Ovary (tissue), 10 donors: ENCODE measurements at places on chromosomes 3 and 15.

- no peak for DNase-seq
- no peaks in the 10 kb centered on the region for H3K4me1 ChIP-seq
- no peak overlapping the region for H3K27ac ChIP-seq
- H3K36me3 ChIP-seq: no peaks in the 10 kb centered on the region
These were observed 109.4 kb upstream of the SAMMSON start for GRCh38 chr3:69890084-69890483.

GRCh38 chr3:71754610-71755253, 1.1 kb downstream of the GPR27 start:
- H3K4me1 ChIP-seq: peaks cover 1% of the 10 kb centered on the region
- no peak overlapping the region for H3K27ac ChIP-seq
- no peaks in the 10 kb centered on the region for H3K27me3 ChIP-seq
- H3K36me3 ChIP-seq: no peaks in the 10 kb centered on the region
- peak overlapping the region; percentile 50 for H3K4me3 ChIP-seq

DNA sequence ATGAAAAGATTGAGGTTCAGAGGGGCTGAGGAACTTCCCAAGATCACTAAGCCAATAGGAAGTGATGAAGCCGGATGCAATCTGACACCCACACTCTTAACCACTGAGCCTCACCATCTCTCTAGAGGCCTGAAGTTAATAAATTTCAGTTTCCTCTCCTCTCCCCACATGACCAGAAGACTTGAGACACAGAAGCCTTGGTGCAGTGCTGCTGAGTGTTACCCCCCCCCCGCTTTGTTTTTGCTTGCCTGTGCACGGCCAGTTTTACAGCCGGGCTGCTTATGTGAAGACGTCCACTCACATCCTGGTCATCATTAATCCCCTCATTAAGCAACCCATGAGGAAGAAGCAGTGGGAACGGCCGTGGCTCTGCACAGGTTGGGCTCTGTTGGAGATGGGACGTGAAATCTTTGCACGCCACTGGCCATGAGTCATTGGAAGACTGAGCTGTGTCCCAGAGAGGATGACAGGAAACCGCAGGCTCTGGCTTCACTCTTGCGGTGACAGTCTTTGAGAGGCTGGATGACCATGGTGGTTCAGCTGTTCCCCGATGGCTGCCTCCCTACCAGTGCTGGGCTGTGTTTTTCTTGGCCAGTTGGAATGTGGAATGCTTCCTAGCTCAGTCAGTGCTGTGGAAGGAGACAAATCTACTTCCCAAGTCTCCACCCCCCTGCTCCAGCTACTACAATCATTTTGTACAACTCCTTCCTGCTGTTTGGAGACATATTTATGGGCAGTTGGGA, 232.6 kb upstream of the LRTM1 start:
- no peaks in the 10 kb centered on the region for H3K36me3 ChIP-seq
- DNase-seq: no peak
- no peak overlapping the region for H3K4me3 ChIP-seq
- no peaks in the 10 kb centered on the region for H3K27me3 ChIP-seq

GRCh38 chr15:100759106-100759505, 120.5 kb upstream of the ALDH1A3 start:
- no peaks in the 10 kb centered on the region for H3K27me3 ChIP-seq
- no peaks in the 10 kb centered on the region for H3K4me1 ChIP-seq
- no peak for DNase-seq
- no peak overlapping the region for H3K4me3 ChIP-seq
- H3K27ac ChIP-seq: no peak overlapping the region

- DNase-seq: no peak
- no peaks in the 10 kb centered on the region for H3K4me1 ChIP-seq
- no peaks in the 10 kb centered on the region for H3K36me3 ChIP-seq
- no peak overlapping the region for H3K4me3 ChIP-seq
- no peaks in the 10 kb centered on the region for H3K27me3 ChIP-seq
These were observed 31.6 kb upstream of the UBE2Q2 start for GRCh38 chr15:75811626-75812025.

- no peaks in the 10 kb centered on the region for H3K27me3 ChIP-seq
- no peak overlapping the region for H3K4me3 ChIP-seq
These were observed 64.7 kb downstream of the KLF15 start for GRCh38 chr3:126292318-126293070.

GRCh38 chr3:99910752-99911290, 93.2 kb downstream of the CMSS1 start:
- H3K4me3 ChIP-seq: no peak overlapping the region
- H3K27me3 ChIP-seq: no peaks in the 10 kb centered on the region
- DNase-seq: no peak

GRCh38 chr15:30859091-30859874, 44.4 kb upstream of the FAN1 start:
- no peaks in the 10 kb centered on the region for H3K27me3 ChIP-seq
- no peak for DNase-seq
- H3K27ac ChIP-seq: no peak overlapping the region
- no peak overlapping the region for H3K4me3 ChIP-seq

GRCh38 chr15:77859491-77860060, 217.9 kb downstream of the TBC1D2B start:
- no peak overlapping the region for H3K27ac ChIP-seq
- H3K4me3 ChIP-seq: no peak overlapping the region
- no peaks in the 10 kb centered on the region for H3K27me3 ChIP-seq
- no peaks in the 10 kb centered on the region for H3K4me1 ChIP-seq
- no peaks in the 10 kb centered on the region for H3K36me3 ChIP-seq

- H3K4me1 ChIP-seq: peaks cover 8% of the 10 kb centered on the region
- H3K36me3 ChIP-seq: no peaks in the 10 kb centered on the region
- no peak overlapping the region for H3K27ac ChIP-seq
- no peaks in the 10 kb centered on the region for H3K27me3 ChIP-seq
- DNase-seq: no peak
- no peak overlapping the region for H3K4me3 ChIP-seq
These were observed 7.5 kb downstream of the GOLIM4 start for GRCh38 chr3:168088106-168088720.

- no peaks in the 10 kb centered on the region for H3K4me1 ChIP-seq
- H3K27ac ChIP-seq: no peak overlapping the region
- DNase-seq: no peak
- H3K36me3 ChIP-seq: no peaks in the 10 kb centered on the region
- H3K4me3 ChIP-seq: no peak overlapping the region
These were observed 99.3 kb upstream of the CHRNA7 start for GRCh38 chr15:31930967-31931366.

DNA sequence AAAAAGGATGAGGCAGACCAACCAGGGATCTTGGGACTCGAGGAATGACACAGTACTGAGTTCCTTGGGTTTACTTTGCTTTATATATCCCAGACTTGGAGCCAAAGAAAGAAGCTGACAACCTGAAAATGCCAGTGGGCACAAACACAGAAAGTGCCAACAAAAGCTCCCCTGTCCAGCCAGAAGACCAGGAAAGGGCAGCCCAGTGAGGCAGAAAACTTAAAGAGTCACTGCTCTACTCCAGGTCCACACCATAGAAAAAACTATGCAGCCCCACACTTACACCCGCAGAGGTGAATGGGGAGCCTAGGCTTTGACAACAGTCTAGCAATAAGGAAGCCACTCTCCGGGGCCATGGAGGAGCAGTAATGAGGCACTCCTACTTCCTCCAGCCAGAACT, 80.3 kb downstream of the FLNB start:
- no peaks in the 10 kb centered on the region for H3K27me3 ChIP-seq
- DNase-seq: no peak
- H3K4me3 ChIP-seq: no peak overlapping the region
- H3K27ac ChIP-seq: no peak overlapping the region
- no peaks in the 10 kb centered on the region for H3K36me3 ChIP-seq
- no peaks in the 10 kb centered on the region for H3K4me1 ChIP-seq

- H3K4me3 ChIP-seq: no peak overlapping the region
- no peak overlapping the region for H3K27ac ChIP-seq
- DNase-seq: no peak
- peaks cover 2% of the 10 kb centered on the region for H3K4me1 ChIP-seq
- H3K27me3 ChIP-seq: no peaks in the 10 kb centered on the region
These were observed 55.1 kb downstream of the LARS2 start for GRCh38 chr3:45443459-45443858.

GRCh38 chr3:52218026-52218425, 7.4 kb downstream of the TLR9 start:
- peaks cover 15% of the 10 kb centered on the region for H3K4me1 ChIP-seq
- DNase-seq: no peak
- H3K27ac ChIP-seq: no peak overlapping the region
- H3K27me3 ChIP-seq: no peaks in the 10 kb centered on the region
- no peaks in the 10 kb centered on the region for H3K36me3 ChIP-seq

- no peaks in the 10 kb centered on the region for H3K36me3 ChIP-seq
- no peak overlapping the region for H3K4me3 ChIP-seq
- no peak for DNase-seq
- no peak overlapping the region for H3K27ac ChIP-seq
These were observed 120.5 kb downstream of the AQP9 start for GRCh38 chr15:58258501-58259292.

- no peaks in the 10 kb centered on the region for H3K27me3 ChIP-seq
- no peak overlapping the region for H3K4me3 ChIP-seq
- H3K36me3 ChIP-seq: no peaks in the 10 kb centered on the region
These were observed 5.6 kb downstream of the SPSB4 start for GRCh38 chr3:141056751-141057171.

DNA sequence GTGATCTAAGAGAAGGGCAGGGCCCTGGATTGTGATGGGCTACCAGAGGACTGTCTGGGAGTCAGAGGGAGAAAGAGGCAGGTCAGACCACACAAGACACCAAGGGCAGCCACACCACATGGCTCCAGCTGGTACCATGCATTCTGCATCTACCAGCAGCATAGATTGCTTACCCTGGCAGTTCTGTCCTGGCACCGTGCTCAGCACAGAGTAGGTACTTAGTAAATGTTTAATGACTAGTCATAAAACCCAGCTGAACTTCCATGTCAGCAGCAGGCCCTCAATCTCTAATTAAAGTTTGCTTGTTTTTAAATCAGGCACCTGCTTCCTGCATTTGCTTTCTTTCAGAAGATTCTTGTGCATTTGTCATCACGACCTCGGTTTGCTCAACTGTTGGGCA, 77.3 kb upstream of the ATP2B2 start:
- no peak overlapping the region for H3K27ac ChIP-seq
- no peaks in the 10 kb centered on the region for H3K27me3 ChIP-seq
- H3K36me3 ChIP-seq: no peaks in the 10 kb centered on the region
- no peak for DNase-seq

DNA sequence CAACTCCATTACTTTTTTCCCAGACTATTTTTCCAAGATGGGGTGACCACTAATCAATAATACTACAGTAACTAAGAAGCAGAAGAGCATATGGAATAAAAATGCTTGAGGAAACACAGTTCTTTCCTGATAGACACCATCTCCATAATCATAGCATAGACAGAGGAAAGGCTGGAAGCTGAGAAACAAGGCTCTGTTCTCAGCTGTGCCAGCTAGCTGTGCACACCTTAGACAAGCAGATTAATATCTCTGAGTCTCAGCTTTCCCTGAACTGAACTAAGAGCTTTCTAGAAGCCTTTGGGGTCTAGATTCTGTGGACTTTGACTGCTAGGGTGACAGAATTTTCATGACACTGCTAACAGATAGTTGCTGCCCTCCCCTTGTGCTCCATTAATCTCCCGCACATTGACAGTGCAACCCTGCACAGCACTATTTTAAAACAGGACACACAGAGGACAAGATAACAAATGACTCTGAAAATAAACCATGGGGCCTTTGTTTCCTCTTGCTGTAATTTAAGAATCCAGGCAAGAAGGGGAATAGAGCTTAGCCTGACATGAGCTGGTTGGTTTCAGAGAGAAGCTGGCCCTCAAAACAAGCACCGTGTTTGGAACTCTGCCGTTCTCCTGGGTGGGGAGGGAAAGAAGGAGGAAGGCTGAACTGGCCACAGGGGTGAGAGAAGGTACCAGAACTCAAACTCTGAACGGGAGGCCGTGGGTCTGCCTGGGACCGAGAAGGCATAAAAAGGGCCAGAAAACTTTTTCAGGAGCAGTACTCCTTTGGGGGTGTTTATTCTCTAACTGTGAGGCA, 67.4 kb downstream of the ATP13A5 start:
- DNase-seq: no peak
- H3K36me3 ChIP-seq: no peaks in the 10 kb centered on the region
- no peak overlapping the region for H3K27ac ChIP-seq
- H3K27me3 ChIP-seq: no peaks in the 10 kb centered on the region
- H3K4me3 ChIP-seq: no peak overlapping the region
- H3K4me1 ChIP-seq: no peaks in the 10 kb centered on the region

DNA sequence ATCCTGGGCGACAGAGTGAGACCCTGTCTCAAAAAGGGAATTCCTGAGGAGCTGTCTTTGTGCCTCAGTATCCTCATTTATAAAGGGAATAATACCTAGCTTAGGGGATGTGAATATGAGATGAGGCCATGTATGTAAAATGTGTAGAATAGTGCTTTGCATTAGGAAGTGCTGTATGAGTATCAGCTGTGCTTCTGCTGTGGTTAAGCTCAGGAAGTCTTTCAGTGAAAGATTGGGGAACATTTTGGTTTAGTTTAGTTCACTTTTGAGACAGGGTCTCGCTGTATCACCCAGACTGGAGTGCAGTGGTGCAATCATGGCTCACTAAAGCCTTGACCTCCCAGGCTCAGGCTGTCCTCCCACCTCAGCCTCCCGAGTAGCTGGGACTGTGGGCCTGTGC, 10.6 kb downstream of the THUMPD3 start:
- no peaks in the 10 kb centered on the region for H3K27me3 ChIP-seq
- DNase-seq: no peak
- no peaks in the 10 kb centered on the region for H3K4me1 ChIP-seq
- no peaks in the 10 kb centered on the region for H3K36me3 ChIP-seq
- no peak overlapping the region for H3K4me3 ChIP-seq
- no peak overlapping the region for H3K27ac ChIP-seq

DNA sequence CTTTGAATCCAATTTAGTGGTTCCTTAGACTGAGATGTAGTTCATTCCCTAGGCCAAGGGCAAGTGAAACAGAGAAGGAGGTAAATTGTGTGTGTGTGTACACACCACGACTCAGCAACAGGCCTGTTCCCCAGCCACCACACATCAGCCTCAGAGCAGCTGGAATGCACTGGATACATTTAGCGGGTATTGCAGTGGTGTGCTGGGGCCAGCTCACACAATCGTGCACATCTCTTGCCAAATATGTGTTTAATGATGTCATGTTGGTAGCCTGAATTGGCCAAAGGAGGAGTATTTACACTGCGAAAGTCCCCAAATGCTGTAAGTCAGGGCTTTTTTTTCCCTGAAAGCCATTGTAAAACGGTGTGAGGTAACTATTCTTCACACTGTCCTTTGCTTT, 82.3 kb downstream of the RBPMS2 start:
- H3K27me3 ChIP-seq: no peaks in the 10 kb centered on the region
- H3K4me3 ChIP-seq: no peak overlapping the region
- no peak for DNase-seq
- no peak overlapping the region for H3K27ac ChIP-seq
- H3K36me3 ChIP-seq: no peaks in the 10 kb centered on the region

DNA sequence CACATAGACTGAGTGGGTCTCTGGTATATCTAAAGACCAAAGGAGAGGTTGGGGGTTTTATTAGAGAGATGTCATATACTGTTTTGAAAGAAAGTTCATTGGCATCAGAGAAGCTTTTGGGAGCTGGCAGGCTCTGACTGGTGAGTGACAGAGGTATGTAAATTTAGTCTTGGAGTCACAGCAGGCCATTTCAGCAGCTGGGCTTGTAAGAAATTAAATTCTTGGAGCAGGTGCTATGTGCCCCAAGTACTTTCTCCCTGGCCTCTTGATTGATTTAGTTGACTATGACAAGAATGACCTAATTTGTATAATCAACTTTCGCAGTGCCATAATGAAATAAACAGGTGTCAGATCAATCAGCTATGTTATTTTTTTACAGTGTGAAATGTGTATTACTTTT, 47.8 kb upstream of the CDAN1 start:
- H3K27ac ChIP-seq: no peak overlapping the region
- no peak for DNase-seq
- H3K27me3 ChIP-seq: no peaks in the 10 kb centered on the region
- H3K36me3 ChIP-seq: no peaks in the 10 kb centered on the region

- no peaks in the 10 kb centered on the region for H3K36me3 ChIP-seq
- H3K27me3 ChIP-seq: no peaks in the 10 kb centered on the region
- no peak overlapping the region for H3K4me3 ChIP-seq
- H3K27ac ChIP-seq: no peak overlapping the region
- H3K4me1 ChIP-seq: peaks cover 1% of the 10 kb centered on the region
These were observed 30.1 kb upstream of the TMEM115 start for GRCh38 chr3:50389414-50389767.
